ENCODE measurements at places on chromosomes 12 and 14.
A peak's percentile ranks its signal among the peaks of the same experiment; 100 is the strongest.

GRCh38 chr12:91604897-91605296 is 422.3 kb upstream of the DCN start:
- DNase-seq, result no peak

DNA sequence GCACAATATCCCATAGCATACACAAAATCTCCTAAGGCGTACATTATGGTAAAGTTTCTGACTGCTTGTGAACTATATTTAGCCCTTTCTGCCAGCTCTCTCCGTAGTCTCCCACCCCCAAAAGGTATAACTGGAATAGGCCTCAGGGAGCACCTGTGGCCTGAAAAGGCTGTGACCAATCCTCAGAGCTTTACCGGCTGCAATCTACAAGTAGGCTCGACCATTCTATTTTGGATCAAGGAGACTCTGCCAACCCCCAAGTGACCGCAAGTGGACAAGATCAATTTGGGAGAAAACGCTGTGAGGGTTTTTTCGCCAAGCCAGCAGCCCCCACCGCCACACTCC is 1.2 kb downstream of the PPTC7 start:
- DNase-seq, result no peak

- no peak for DNase-seq
Measured at GRCh38 chr12:31952418-31952817, 6.8 kb upstream of the RESF1 start.

GRCh38 chr12:82314406-82314892 is 43.7 kb downstream of the CCDC59 start:
- DNase-seq, result no peak

DNA sequence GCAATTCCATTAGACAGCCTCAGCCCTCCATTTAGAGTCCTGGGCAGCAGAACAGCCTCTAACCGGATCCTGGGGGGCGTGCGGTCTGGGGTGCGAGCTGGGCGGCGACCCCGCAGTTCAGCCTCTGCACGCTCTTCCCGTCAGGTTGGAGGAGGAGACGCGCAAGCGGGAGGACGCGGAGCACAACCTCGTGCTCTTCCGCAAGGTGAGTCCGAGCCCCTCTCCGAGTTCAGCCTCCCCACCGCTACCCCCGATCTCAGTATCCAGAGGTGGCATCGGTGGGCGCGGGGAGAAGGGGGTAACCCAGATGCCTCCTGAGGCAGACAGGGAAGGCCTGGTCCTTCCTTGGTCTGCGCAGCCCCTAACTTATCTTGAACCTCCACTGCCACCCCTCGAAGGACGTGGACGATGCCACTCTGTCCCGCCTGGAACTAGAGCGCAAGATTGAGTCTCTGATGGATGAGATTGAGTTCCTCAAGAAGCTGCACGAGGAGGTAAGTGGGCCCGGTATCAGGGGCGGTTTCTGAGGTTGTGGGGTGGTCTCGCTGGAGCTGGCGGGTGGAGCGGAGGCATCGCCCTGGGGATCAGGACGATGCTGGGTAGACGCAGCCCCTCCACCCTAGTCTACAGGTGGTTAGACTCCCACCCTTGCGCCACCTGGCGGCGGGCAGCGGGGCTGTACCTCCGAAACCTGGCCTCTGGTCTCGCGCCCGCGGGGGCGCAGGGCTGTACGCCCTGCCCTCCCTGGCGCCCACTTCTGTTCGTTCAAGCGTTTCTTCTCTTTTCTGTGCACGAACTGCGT is 1.3 kb downstream of the PRPH start:
- no peak for DNase-seq

- DNase-seq, result peak; percentile 17
Measured at GRCh38 chr14:73924337-73924736, 25.6 kb downstream of the FAM161B start.

DNA sequence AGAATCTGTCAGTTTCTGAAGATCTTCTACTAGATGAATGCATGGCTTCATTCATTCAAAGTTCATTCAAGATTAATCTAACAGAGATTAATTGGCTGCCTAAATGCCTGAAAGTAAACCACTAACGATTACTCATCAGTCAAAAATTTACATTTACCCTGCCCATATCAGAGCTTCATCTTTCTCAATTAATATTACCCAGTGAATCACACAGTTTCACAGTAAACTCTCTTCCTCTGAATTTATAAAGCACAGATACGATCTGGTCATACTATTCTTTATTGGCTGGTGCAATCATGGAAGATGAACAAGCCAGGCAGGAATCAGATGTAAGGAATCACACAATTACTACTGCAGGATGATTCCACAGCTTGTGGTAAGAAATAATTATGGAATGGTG is 377.7 kb downstream of the SLC16A7 start:
- peak; percentile 84 for DNase-seq

- DNase-seq, result no peak
Measured at GRCh38 chr14:99199846-99200653, 71.9 kb downstream of the BCL11B start.

DNA sequence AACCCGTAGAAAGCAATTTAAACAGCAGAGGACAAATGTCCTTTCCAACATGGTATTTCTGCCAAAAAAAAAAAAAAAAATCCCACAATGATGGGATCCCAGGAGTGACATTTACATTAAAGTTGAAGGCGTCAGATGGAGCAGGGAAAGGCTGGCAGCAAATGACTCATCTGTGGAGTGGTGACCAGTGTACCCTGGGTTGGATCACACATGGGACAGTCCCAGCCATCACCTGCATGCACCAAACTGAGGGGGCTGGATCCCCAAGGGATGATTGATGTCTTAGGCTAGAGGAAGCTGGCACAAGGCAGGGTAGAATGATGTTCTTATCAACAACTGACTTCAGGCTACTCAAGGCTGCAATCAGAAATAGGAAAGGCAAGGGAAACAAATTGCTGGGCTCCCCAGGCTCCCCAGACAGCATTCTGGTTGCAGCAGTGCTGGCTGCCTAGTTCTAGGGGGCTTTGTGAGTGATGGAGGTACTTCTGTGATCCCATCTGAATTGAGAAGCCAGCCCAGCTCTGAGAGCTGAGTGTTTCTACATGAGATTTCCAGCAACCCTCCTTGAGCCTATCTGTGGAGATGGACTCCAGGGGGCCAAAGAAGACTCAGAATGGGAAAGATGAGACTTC is 117.9 kb downstream of the DPF3 start:
- DNase-seq, result no peak

- no peak for DNase-seq
Measured at GRCh38 chr12:28104903-28105864, 85.1 kb upstream of the CCDC91 start.

GRCh38 chr14:65704437-65704836 is 291.9 kb downstream of the FUT8 start:
- peak; percentile 17 for DNase-seq

DNA sequence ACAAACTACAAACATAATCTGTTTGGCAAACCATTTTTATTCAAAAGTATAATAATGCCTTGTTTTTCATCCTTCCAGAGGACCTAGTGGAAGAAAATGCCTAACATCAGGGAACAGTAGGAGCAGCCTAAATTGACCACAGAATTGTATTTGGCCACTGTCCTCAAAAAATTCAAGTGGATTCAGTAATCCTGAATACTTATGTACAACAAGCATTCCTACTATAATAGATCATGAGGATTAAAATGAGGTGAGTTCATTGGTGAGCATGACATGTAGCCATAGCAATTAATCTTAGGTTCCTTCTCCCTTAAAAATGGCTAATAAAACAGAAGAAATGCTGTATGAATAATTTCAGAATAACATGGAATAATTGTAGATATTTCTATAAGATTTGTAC is 209.3 kb downstream of the DAD1 start:
- DNase-seq, result peak; percentile 6

GRCh38 chr14:88669346-88669745 is 106.5 kb downstream of the ZC3H14 start:
- no peak for DNase-seq

DNA sequence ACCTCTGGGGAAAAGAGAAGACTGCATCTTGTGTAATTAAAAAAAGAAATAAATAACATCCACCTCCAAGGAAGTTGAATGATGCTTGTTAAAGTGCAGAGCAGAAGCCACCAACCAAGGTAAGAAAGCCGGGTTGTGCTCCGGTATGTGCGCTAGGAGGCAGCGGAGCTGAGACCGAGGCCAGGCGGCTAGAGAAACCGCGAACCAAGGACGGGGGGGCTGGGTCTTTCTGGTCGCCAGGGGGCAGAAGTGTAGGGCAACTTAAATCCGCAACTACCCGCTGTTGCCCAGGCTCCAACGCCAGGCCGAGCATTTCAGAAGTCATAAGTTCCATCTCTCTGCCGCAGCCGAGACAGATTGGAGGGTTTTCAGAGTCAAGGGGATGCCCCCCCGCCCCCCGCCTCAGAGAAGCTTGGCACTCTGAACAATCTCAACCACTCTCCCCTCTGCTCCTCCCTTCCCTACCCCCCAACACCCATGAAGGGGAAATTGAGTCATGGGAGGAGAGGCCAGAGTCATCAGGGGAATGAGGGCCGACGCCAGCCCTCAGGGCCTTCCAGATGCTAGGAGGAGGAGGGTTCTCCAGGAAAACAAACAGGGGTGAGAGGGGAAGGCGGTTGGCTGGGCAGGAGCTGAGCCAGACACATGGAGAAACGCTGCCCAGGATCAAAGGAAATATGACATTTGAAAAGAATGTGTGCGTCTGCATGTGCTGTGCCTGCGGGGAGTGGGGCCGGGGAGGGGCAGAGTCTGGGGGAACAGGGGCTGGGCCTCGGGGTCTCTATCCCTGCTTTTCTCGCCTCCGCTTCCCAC is 2.2 kb upstream of the NFATC4 start:
- peak; percentile 91 for DNase-seq

DNA sequence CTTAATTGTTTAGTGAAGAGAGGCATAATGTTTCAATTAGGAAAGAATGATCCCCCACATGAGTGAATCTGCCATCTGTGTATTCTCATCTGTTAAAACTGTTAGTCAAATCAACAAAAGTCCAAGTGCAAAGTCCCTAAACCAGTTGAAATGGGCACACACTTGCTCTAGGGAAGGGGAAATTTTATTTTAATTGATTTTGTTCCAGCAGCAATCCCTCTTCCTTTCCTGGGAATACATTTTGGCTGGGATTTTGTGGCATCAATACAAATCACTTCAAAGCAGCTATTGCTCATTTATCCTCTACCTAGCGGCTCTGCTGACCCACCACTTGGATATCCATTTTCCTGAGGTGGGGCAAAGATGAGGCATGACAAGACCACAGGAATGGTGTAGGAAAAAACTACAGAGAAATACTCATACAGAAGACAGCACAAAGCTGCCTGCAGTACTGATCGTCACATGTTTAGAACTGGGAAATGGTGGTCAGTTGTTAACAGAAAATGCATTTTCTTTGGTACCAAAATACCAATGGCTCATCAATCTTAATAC is 9.8 kb upstream of the SSTR1 start:
- peak; percentile 37 for DNase-seq

DNA sequence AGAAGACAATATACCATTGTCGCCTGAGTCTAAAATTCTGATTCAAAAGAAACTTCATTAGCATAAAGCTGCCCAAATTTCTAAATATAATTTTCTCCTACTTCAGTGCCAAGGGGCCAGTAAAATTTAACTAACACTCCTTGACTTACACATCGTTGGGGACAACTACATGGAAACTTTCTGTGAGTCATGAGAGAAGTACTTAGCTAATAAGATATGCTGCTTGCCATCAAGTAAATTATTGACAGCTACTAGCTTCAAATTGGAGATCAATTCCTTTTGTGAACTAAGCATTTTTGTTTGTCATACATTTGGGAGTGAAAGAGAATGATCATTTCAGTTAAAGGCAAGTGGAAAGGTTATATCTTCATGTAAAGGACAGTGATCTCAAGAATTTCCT is 373.3 kb downstream of the MDGA2 start:
- DNase-seq, result no peak

DNA sequence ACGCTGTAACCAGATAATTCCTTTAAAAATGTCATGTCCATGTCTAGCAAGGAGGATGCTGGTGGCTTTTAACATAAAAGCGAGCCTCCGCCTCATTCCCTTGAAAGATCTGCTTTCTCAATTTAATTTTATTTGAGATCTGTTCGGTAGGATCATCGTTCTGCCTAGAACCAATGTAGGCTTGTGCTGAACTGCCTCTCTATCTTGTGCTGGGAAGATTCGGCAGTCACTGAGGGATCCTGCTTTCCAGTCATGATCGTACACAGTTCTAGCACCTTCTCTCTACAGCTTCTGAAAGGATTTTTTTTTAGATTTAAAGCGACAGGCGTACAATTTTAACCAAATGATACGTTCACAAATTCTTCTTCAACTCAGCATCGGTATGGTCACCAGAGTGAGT is 54.3 kb downstream of the PEBP1 start:
- DNase-seq, result peak; percentile 50

DNA sequence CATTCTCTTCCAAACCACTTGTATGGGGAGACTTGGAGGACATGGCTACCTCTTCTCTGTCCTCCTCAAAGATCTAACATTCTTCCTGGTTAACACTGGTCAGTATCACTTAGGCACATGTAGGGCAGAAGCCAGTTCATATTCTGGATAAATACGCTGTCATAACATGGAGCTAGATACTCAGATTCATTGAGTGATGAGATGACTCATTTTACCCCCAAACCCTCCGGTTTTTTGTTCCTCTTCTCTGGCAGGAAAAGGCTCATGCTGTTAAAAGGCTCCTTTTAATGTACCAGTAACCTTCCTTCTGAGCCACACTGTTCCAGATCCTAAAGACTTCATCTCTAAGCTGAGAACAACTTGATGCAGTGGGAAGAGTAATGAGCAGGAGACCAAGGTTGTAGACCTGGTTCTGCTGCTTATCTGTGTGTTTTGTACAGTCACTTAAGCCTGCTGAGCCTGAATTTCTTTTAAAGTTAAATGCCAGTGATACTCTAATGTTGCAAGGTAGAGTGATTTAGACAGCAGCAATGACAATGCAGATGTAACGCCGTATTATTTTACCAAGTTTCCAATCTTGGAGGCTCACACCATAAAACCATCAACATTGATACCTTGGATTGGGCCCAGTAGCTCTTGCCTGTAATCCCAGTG is 57.3 kb upstream of the ELK3 start:
- peak; percentile 30 for DNase-seq

DNA sequence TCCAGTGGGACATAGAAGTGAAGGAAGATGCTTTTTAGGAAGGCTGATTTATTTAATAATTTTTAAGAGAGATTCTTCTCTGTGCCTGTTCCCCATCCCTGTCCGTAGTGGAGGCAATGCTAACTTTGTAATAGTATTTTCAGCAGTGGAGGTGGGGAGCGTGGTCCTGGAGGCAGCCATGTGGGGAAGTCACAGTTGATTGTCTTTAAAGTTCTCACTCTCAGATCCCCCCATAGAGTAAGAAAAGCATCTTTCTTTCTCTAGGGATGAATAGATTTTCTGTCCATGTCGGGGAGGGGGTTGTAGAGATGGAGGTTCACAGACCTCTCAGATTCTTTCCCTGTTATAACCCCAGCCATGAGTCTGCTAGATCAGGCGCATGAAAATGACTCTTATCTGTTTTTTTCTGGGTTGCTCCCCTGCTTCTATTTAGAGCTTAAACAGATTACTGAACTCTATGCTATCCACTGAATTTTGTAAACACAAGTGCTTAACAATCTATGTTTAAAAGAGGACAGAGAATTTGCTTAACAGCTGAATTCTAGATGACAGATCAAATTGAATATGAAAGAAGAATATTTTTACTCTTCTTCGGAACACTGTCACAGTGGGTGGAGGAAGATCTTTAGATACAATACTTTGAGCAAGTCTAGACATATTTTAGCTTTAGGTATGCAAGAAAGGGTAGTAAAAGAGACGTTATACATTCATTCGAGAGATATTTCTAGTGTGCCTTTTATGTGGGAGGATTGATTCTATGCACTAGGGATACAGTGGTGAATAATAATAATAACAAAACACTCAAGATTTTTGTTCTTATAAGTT is 25.3 kb downstream of the TMEM117 start:
- DNase-seq, result peak; percentile 8

GRCh38 chr12:31620311-31620710 is 29.4 kb upstream of the DENND5B start:
- DNase-seq, result peak; percentile 78

GRCh38 chr14:50619569-50620141 is 48.5 kb downstream of the SAV1 start:
- peak; percentile 59 for DNase-seq
